ENCODE measurements at places on chromosomes 3 and 15. TPM values are rescaled to one million over a fixed set of nuclear protein-coding genes. Genes with fewer than 3 reads are reported as not detected.

The C2CD4A gene
- 2.7 TPM for total RNA-seq

The TAGLN3 gene
- total RNA-seq, result 0.19 TPM

The PPP1R14D gene
- not detected for total RNA-seq

The BOC gene
- under 0.01 TPM for total RNA-seq

The NRG4 gene
- 0.05 TPM for total RNA-seq

The ALAS1 gene
- total RNA-seq, result 51.7 TPM

The CHRFAM7A gene
- total RNA-seq, result 0.51 TPM

The CSPG5 gene
- 0.51 TPM for total RNA-seq

The KCNMB3 gene
- 3.9 TPM for total RNA-seq

The TRIP4 gene
- total RNA-seq, result 10.7 TPM

The NIPA2 gene
- total RNA-seq, result 40.8 TPM

The RARB gene
- total RNA-seq, result 1.5 TPM

The ALDH1A3 gene
- 51.2 TPM for total RNA-seq
